CD4-positive, alpha-beta T cell (primary cell): ENCODE measurements at places on chromosomes 6 and 20. TPM values are rescaled to one million over a fixed set of nuclear protein-coding genes. Genes with fewer than 3 reads are reported as not detected.

The ADGRG6 gene
- 0.31 TPM for total RNA-seq

GRCh38 chr20:60172346-60172984 lies 214.2 kb downstream of the CDH26 start:
- H3K27me3 ChIP-seq, result no peaks in the 10 kb centered on the region
- no peak overlapping the region for H3K4me3 ChIP-seq
- H3K4me1 ChIP-seq, result no peaks in the 10 kb centered on the region
- no peak for DNase-seq
- no peak overlapping the region for H3K27ac ChIP-seq
- H3K36me3 ChIP-seq, result no peaks in the 10 kb centered on the region

- no peak overlapping the region for H3K4me3 ChIP-seq
- H3K4me1 ChIP-seq, result no peaks in the 10 kb centered on the region
- H3K27me3 ChIP-seq, result no peaks in the 10 kb centered on the region
- no peak for DNase-seq
- no peak overlapping the region for H3K27ac ChIP-seq
Observed at GRCh38 chr6:72533606-72534005, 88.3 kb upstream of the KCNQ5 start.

The TSBP1 gene
- total RNA-seq, result not detected

- DNase-seq, result no peak
- H3K27me3 ChIP-seq, result no peaks in the 10 kb centered on the region
- no peak overlapping the region for H3K4me3 ChIP-seq
- no peaks in the 10 kb centered on the region for H3K4me1 ChIP-seq
- H3K27ac ChIP-seq, result no peak overlapping the region
- H3K36me3 ChIP-seq, result no peaks in the 10 kb centered on the region
Observed at GRCh38 chr20:15364781-15365180, 1027.4 kb upstream of the FLRT3 start.

GRCh38 chr20:24632581-24632980 lies 163.2 kb downstream of the SYNDIG1 start:
- DNase-seq, result no peak
- no peak overlapping the region for H3K27ac ChIP-seq
- H3K36me3 ChIP-seq, result no peaks in the 10 kb centered on the region
- H3K4me1 ChIP-seq, result no peaks in the 10 kb centered on the region
- no peaks in the 10 kb centered on the region for H3K27me3 ChIP-seq

GRCh38 chr6:40611434-40611833 lies 24.3 kb upstream of the LRFN2 start:
- H3K36me3 ChIP-seq, result no peaks in the 10 kb centered on the region
- no peak overlapping the region for H3K27ac ChIP-seq
- H3K27me3 ChIP-seq, result peaks cover 13% of the 10 kb centered on the region
- H3K4me3 ChIP-seq, result no peak overlapping the region
- H3K4me1 ChIP-seq, result no peaks in the 10 kb centered on the region
- DNase-seq, result no peak

DNA sequence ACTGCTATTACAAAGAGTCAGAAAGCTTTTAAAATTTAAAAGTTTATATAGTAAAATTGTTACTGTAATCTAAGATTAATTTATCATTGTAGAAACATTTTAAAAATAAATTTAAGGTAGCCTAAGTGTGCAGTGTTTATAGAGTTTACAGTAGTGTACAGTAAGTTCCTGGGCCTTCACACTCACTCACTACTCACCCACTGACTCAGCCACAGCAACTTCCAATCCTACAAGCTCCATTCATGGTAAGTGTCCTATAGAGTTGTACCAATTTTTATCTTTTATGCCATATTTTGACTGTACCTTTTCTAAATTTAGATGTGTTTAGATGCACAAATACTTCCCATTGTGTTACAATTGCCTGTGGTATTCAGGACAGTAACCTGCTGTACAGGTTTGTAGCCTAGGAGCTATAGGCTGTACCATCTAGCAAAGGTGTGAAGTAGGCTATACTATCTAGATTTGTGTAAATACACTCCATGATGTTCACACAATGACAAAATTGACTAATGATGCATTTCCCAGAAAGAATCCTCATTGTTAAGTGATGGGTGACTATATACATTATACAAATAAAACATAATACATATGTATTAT lies 10.2 kb upstream of the TMEM170B start:
- H3K27me3 ChIP-seq, result no peaks in the 10 kb centered on the region
- H3K4me1 ChIP-seq, result no peaks in the 10 kb centered on the region
- no peak for DNase-seq
- H3K4me3 ChIP-seq, result no peak overlapping the region

DNA sequence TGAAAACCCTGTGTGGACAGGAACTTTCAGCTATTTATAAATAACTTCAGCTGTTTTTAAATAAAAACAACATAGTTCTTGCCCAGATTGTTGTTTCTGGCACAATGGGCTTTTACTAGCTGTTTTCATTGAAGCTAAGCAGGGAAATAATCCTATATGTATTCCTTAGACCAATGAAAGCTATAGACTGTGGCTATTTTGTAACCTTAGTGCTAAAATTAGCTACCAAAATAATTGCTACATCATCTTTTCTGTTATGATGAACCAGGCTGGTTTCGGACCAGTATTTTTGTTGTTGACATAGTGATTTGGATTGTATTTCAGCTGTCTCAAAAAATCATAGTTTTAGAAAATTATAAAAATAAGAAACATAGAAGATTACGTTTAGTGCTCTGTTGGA lies 13.7 kb downstream of the PHF3 start:
- DNase-seq, result no peak
- peaks cover 18% of the 10 kb centered on the region for H3K36me3 ChIP-seq
- H3K4me1 ChIP-seq, result peaks cover 13% of the 10 kb centered on the region
- H3K27ac ChIP-seq, result no peak overlapping the region

DNA sequence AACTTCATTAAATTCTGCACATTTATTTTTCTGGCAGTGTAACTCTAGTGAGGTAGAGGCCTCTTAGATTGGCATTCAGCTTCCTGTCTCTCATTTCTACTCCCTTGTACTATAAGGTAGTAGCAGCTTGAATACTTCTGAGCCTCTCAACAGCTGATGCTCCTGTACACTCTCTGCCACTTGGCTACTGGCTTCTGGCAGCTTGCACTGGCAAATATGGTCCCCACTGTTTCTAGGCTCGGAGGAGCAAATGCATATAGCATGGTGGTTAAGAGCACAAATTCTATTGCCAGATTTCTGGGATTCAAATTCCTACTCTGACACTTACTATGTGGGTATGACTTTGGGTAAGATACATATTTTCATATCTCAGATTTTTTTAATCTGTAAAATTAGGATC lies 292.8 kb upstream of the ADGRB3 start:
- DNase-seq, result no peak
- H3K4me1 ChIP-seq, result no peaks in the 10 kb centered on the region
- H3K36me3 ChIP-seq, result no peaks in the 10 kb centered on the region
- H3K27me3 ChIP-seq, result no peaks in the 10 kb centered on the region

DNA sequence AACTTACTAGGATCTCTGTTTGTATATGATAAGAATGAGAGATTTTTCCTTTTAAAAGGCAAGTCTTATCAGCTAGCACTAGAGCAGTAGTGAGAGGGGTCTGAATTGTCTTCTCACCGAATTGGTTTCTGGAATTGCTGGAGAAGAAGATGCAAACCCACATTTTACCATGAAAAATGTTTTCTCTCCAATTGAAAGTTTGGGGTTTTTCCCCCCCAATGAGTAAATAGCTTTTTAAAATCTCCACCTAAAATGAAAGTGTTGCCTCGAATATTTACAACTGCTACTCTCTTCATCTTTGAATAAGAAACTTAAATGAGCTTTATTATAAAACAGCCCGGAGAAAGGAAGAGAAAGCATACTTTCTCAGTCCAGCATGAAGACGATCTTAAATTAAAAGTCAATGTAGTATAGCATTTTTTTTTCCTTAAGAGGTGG lies 1.8 kb downstream of the TCF21 start:
- H3K36me3 ChIP-seq, result no peaks in the 10 kb centered on the region
- peak overlapping the region; percentile 43 for H3K4me3 ChIP-seq
- no peak overlapping the region for H3K27ac ChIP-seq

- no peak for DNase-seq
- no peak overlapping the region for H3K4me3 ChIP-seq
- peaks cover 35% of the 10 kb centered on the region for H3K4me1 ChIP-seq
- no peaks in the 10 kb centered on the region for H3K27me3 ChIP-seq
- H3K36me3 ChIP-seq, result no peaks in the 10 kb centered on the region
Observed at GRCh38 chr6:149231778-149232177, 85.7 kb upstream of the TAB2 start.

The GTSF1L gene
- not detected for total RNA-seq

The OCSTAMP gene
- not detected for total RNA-seq

DNA sequence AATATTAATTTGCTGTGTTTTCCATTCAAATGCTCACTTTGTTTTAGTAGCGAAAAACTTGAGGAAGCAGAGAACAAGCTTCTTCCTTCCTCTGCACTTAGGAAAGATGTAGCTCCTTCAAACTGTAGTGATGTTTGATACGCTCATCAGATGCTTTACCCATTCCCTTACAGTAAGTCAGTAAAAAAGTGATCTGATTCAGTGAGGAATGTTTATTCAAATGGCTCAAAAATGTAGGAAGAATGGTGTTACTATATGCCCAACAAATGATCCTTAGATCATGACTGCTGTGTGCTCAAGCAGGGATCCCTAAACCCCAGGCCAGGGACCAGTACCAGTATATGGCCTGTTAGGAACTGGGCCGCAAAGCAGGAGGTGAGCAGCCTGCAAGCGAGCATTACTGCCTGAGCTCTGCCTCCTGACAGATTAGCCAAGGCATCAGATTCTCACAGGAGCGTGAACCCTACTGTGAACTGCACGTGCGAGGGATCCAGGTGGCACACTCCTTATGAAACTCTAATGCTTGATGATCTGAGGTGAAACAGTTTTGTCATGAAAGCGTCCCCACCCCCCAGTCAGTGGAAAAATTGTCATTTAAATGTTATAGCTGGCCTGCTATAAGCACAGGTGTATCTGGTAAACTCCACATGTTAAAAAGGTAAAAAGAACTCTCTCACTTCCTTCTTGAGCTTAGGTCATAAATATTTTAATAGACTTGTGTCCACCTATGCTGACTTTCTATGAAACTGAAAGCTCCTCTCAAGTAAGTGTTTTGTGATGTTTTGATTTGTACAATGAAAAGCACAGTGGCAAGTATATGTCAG lies 187.2 kb downstream of the FOXC1 start:
- H3K27ac ChIP-seq, result no peak overlapping the region
- no peaks in the 10 kb centered on the region for H3K4me1 ChIP-seq
- no peak overlapping the region for H3K4me3 ChIP-seq
- no peak for DNase-seq
- H3K36me3 ChIP-seq, result no peaks in the 10 kb centered on the region

GRCh38 chr6:125943528-125944433 lies 12.8 kb upstream of the HINT3 start:
- no peaks in the 10 kb centered on the region for H3K36me3 ChIP-seq
- H3K4me1 ChIP-seq, result no peaks in the 10 kb centered on the region
- DNase-seq, result no peak
- H3K27ac ChIP-seq, result no peak overlapping the region
- H3K27me3 ChIP-seq, result no peaks in the 10 kb centered on the region
- H3K4me3 ChIP-seq, result no peak overlapping the region

The C6orf52 gene
- total RNA-seq, result not detected

GRCh38 chr20:40953856-40954255 lies 74.8 kb upstream of the TOP1 start:
- no peak overlapping the region for H3K27ac ChIP-seq
- H3K27me3 ChIP-seq, result no peaks in the 10 kb centered on the region
- no peak overlapping the region for H3K4me3 ChIP-seq
- no peak for DNase-seq
- H3K4me1 ChIP-seq, result no peaks in the 10 kb centered on the region

DNA sequence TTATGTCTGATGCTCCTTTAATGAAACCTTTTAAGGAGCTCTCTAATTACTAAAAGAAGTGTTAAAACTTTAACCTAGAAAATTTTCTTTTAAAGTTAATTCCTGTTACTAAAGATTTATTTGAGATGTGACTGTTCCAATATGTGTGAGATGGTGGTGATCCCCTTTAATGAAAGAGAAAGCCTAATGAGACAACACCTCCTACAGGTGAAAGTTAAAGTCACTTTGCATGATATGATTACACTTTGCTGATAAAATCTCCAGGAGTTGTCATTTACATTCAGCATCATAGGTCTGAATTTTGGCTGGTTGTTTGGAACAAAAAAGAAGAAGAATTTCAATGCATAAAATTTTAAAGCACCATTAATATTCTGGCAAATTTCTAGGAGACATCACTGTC lies 307.4 kb downstream of the TRDN start:
- H3K27ac ChIP-seq, result no peak overlapping the region
- no peaks in the 10 kb centered on the region for H3K27me3 ChIP-seq
- no peaks in the 10 kb centered on the region for H3K36me3 ChIP-seq
- no peak overlapping the region for H3K4me3 ChIP-seq

GRCh38 chr6:18465410-18466154 lies 78.4 kb downstream of the RNF144B start:
- peaks cover 5% of the 10 kb centered on the region for H3K36me3 ChIP-seq
- no peak overlapping the region for H3K27ac ChIP-seq
- H3K4me1 ChIP-seq, result no peaks in the 10 kb centered on the region
- H3K4me3 ChIP-seq, result no peak overlapping the region
- H3K27me3 ChIP-seq, result no peaks in the 10 kb centered on the region
- no peak for DNase-seq

- H3K4me3 ChIP-seq, result no peak overlapping the region
- no peaks in the 10 kb centered on the region for H3K27me3 ChIP-seq
- H3K4me1 ChIP-seq, result peaks cover 16% of the 10 kb centered on the region
- no peak overlapping the region for H3K27ac ChIP-seq
- DNase-seq, result peak; percentile 20
Observed at GRCh38 chr6:125906158-125906998, 50.2 kb upstream of the HINT3 start.

DNA sequence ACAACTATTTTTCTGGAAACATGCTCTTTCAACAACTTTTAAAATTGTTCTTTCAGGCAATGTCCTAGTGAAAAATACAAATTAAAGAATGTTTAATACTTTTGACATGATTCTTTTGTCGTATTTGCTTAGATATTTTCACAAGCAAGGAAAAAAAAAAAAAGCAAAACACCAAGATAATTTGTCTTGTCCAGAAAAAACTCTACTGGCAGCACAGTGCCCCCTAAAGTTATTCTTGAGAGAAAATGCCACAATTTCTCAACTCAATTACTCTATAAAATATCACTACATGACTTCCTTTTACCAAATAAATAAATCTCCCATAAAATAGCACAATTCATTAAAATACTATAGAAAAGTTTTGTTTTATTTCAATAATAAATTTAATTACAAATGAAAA lies 652.5 kb upstream of the EPHA7 start:
- no peak for DNase-seq
- H3K4me3 ChIP-seq, result no peak overlapping the region
- H3K27ac ChIP-seq, result no peak overlapping the region
- H3K4me1 ChIP-seq, result no peaks in the 10 kb centered on the region

- no peaks in the 10 kb centered on the region for H3K27me3 ChIP-seq
- no peak overlapping the region for H3K4me3 ChIP-seq
- H3K4me1 ChIP-seq, result peaks cover 24% of the 10 kb centered on the region
- no peak overlapping the region for H3K27ac ChIP-seq
Observed at GRCh38 chr20:2379511-2380229, 1.0 kb upstream of the TGM6 start.

- no peaks in the 10 kb centered on the region for H3K36me3 ChIP-seq
- H3K4me3 ChIP-seq, result no peak overlapping the region
- no peak for DNase-seq
- H3K27me3 ChIP-seq, result peaks cover 4% of the 10 kb centered on the region
Observed at GRCh38 chr20:63440366-63440955, 32.0 kb downstream of the KCNQ2 start.

GRCh38 chr6:5529015-5529414 lies 267.7 kb downstream of the FARS2 start:
- H3K4me3 ChIP-seq, result no peak overlapping the region
- DNase-seq, result no peak
- no peak overlapping the region for H3K27ac ChIP-seq
- H3K27me3 ChIP-seq, result no peaks in the 10 kb centered on the region

- H3K27me3 ChIP-seq, result peaks cover 6% of the 10 kb centered on the region
- no peak overlapping the region for H3K4me3 ChIP-seq
- H3K4me1 ChIP-seq, result no peaks in the 10 kb centered on the region
Observed at GRCh38 chr6:159397753-159398152, 228.6 kb downstream of the FNDC1 start.
